ENCODE measurements at places on chromosomes 11 and 22. TPM values are rescaled to one million over a fixed set of nuclear protein-coding genes. Genes with fewer than 3 reads are reported as not detected.

- no peak for DNase-seq
Measured at GRCh38 chr11:6864438-6864837, 1.6 kb downstream of the OR10A2 start.

DNA sequence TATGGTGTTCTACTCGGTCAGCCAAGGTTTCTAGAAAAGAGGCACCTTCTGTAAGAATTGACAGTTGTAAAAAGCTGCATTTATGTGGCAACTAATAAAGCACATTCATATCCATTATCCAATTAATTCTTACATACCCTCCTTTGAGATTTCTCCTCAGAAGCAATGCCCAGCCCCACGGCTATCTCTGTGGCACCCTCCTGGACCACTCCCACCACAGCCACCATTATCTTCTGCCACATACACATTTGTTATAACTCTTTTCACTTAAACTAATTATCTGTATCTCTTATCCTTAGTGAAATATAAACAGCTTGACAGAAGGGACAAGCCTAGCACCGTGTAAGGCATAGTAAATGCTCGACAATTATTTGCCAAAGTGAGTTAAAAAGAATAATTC lies 48.5 kb downstream of the PAK1 start:
- DNase-seq = no peak

DNA sequence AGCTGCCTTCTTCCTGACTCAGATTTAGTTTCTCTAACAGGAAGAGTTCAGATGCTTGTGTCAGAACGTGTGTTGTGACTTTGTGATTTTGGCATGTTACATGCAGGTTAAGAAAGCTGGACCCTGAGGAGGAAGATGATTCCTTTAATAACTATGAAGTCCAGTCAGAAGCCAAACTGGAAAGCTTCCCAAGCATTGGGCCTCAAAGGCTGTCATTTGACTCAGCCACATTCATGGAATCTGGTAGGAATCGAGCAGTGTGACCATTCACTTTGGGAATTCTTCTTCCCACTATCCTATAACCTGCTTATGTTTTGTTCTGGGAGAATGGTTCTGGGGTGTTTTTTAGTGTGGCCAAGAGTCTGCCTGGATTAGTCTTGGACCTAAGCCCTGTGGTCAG lies 48.0 kb downstream of the CABIN1 start:
- no peak for DNase-seq

DNA sequence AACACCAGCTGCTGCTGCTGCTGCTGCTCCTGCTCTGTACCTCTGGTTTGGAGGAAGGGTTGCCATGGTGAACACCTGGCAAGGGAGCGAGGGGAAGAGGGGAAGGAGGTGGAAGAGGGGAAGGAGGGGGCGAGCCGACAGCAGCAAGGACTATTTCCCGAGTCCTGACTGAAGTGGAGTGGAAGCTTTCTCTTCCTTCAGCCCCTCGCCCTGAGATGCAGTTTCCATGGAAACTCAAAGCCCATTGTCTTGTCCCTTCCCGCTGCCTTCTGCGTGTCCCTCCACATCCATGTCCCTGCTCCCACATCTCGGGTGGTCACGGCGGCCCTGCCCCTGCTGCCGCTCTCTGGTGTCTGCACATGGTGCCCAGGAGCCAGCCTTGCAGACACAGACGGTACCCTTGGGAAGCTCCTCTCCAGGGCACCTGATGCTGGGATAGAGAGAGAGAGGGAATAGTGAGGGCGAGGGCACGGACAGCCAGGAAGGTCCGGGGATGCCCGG lies 28.6 kb downstream of the FAM83F start:
- DNase-seq = no peak

GRCh38 chr11:126165311-126165720 lies 46.1 kb downstream of the RPUSD4 start:
- DNase-seq = no peak

DNA sequence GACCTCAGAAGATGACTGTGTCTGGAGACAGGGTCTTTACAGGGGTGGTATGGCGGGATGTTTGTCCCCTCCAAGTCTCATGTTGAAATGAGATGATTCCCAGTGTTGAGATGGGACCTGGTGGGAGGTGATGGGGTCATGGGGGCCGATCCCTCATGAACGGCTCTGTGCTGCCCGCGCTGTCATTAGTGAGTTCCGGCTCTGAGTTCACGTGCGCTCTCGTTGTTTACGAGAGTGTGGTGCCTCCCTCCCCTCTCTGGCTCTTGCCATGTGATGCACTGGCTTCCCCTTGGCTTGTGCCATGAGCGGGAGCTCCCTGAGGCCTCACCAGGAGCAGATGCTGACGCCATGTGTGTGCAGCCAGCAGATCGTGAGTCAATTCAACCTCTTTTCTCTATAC lies 830.8 kb downstream of the TBC1D22A start:
- no peak for DNase-seq

Gene TIMP3
- 27.5 TPM for total RNA-seq

Gene ROBO3
- 1.1 TPM for total RNA-seq

Gene C22orf31
- total RNA-seq = not detected

All from pancreas (tissue), 10 donors.